ENCODE measurements at places on chromosomes 1 and 21.

- DNase-seq, result peak; percentile 77
Observed at GRCh38 chr1:34162852-34163766, 1.9 kb downstream of the CSMD2 start.

- peak; percentile 56 for DNase-seq
Observed at GRCh38 chr1:74504125-74504932, 8.1 kb downstream of the LRRC53 start.

GRCh38 chr1:115710859-115711624, 57.5 kb downstream of the CASQ2 start:
- DNase-seq, result no peak

- DNase-seq, result no peak
Observed at GRCh38 chr1:154186177-154186576, 5.7 kb downstream of the TPM3 start.

GRCh38 chr1:218614031-218614430, 268.9 kb downstream of the TGFB2 start:
- DNase-seq, result no peak

DNA sequence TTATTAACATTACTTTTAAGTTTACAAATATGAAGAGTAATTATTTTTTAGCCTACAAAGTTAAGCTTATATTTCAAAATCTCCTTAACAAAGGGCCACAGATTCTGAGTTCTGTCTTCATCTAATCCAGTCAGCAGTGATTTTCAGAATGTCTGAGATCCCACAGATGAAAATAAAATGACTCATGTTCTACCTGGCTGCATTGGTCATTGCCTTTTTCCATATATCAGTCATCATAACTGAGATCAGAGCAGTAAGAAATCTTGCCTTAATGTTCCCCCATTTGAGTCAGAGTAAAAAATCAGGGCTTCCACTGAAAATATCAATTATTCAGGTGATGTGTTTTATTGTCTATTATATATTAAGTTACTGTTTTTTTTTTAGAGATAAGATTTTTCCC, 416.1 kb downstream of the MRPL39 start:
- DNase-seq, result no peak

DNA sequence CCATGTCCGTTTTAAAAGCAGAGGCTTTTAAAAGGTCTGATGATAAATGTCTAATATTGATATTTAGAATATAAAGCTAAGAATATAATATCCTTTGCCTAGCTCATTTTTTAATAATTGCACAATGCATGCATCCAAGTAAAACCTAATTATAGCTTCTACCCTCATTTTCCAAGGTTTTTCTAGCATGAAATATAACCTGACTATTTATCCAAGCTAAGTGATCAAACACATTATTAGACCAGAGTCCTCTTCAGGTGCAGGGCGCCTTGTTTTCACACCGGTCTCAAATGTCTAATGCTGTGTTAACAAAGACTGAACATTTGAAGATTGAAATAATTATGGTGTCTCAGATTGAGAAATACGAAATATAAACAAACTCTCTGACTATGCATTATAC, 648.9 kb upstream of the CXADR start:
- no peak for DNase-seq

DNA sequence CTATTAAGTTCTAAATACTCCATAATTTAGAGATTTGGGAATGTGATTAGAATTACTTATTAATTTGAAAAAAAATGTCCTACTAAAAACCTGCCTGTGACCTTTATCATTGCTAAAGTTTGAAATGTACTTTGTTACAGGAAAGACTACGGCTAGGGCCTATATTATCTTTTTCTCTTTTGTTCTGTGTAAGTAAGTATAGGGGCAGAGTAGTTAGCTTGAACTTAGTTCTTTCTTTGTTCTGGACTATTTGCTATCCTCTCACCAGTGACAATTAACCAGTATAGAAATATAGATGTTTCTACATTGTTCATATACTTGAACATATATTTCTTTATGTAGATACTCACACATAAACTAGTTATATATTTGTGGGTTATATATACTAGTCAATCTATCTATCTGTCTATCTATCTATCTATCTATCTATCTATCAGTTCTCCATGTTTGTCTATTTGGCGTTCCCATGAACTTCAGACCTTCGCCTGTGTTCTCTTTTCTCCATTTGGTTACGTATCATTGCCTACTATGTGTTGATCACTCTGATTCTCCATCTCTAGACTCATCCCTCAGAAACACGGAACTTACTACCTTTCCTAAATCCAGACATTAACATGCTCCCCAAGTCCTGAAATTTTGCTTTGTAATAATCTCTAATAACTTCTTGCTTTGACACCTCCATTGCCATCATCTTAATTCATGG, 3.3 kb downstream of the PTPRC start:
- no peak for DNase-seq

DNA sequence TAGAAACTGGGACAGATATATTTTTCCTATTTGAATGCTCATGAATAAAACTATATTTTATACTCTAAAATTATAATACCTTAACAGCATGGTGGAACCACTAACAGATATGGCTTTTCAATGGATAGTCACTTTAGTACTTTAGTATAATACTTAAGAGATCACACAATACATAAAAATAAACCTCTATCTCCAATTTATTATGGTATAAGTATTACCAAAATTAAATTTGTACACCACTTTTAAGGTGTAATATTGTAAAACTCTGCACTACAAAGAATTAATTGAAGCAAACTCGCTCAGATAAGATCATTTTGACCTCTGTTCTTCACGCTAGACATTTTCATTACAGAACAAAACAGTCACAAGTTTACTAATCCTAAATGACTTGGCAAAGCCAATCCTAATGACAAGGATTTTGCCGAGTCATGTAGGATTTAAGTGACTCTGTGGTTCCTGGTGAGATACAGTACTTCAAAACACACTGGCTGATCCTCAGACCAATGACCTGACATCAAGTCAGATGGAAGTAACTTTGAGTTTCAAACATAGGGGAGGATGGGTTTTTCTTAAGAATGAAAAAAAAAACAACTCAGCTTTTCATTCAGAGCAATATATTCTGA, 200.6 kb downstream of the SMYD3 start:
- no peak for DNase-seq

- DNase-seq, result no peak
Observed at GRCh38 chr1:170664828-170665612, 1.1 kb downstream of the PRRX1 start.

DNA sequence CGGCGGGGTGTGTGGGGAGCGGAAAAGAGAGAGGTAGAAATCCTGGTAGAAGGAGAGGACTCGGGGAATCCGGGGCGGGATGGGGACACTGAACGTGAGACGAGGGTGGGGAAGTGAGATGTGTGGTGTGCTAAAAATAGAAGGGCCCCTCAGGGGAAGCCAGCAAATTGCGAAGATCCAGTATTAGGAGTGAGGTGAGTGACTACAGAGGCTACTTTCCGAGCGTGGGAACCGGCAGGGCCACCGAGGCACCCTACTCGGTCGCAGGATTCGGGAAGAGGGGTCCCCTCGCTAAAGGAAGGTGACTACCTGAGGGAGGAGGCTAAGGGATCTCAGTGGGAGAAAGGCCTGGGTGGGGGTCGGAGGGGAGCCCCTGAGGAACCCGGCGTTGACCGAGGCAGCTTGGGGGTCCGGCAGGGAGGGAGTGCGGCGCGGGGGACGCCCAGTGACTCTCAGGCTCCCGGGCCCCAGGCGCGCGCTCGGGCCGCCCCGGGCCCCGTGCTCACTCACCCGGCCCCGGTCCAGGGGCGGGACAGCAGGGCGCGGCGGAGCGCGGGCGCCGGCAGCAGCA, 318 bp downstream of the ALDH4A1 start:
- no peak for DNase-seq

- DNase-seq, result no peak
Observed at GRCh38 chr1:175708787-175709186, 34.6 kb downstream of the TNR start.

DNA sequence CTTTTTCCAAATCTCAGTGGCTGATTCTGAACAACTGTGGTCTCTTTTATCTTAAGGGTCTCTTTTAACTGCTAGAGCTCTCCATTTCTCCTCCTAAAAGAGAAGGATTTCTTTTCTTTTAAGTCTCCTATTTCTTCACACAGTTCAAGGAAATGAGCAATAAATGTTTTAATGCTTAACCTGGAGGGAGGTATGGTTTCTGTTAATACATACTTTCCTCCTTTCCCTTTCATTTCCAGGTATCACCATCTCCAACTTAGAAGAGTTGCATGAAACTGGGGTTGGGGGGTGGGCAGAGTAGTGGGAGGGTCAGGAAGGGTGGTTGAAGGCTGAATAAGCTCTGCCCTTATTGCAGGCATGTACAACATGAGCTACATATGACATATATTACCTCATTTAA, 31.4 kb downstream of the HSD3B2 start:
- no peak for DNase-seq

GRCh38 chr1:59833991-59834390, 19.2 kb downstream of the HOOK1 start:
- DNase-seq, result no peak

DNA sequence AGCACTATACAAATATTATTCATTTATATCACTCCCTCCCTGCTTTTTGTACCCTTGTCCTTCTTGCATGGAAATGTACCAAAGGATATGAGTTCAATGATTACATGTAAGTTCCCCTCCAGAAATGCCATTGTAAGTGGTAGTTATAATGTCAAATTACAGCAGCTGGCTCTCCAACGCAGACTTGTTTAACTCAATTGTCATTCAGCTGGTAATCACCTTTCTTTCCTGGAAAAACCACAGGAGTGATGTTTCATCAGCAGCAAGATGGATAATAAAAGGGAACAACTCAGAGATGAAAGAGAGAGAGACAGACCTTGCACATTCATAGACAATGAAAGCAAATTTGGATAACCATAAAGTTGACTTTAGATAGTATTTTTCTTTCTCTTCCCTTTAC, 578.6 kb upstream of the PBX1 start:
- no peak for DNase-seq

DNA sequence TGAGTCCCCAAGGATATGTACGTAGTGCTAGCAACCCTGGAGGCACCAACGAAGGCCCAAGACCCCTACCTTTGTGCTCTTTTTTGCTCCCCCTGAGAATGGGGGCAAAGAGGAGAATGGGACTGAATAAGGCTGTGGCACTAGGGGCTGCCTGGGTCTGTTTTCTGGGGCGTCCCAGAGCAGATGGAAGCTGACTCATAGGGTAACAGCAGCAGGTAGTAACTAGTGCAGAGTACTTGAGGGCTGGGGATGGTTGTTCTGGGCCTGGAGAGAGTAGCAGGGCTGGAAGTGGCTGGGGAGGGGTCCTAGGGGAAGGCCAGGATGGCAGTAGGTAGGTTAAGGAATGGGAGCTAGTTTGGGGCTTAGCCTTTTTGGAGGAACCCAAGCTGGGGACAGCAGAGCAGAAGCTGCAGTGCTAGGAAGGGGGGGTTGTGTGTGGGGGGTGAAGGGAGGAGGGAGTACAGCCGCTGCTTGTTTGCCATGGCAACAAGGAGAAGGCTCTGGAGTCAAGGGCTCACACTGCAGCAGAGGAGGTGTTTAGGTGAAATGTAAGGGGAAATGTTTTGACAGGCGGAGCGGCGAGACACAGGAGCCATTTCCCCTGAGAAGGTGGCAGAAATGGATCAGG, 1.8 kb downstream of the NCDN start:
- no peak for DNase-seq

GRCh38 chr1:36707221-36707620, 224.5 kb upstream of the CSF3R start:
- DNase-seq, result no peak

DNA sequence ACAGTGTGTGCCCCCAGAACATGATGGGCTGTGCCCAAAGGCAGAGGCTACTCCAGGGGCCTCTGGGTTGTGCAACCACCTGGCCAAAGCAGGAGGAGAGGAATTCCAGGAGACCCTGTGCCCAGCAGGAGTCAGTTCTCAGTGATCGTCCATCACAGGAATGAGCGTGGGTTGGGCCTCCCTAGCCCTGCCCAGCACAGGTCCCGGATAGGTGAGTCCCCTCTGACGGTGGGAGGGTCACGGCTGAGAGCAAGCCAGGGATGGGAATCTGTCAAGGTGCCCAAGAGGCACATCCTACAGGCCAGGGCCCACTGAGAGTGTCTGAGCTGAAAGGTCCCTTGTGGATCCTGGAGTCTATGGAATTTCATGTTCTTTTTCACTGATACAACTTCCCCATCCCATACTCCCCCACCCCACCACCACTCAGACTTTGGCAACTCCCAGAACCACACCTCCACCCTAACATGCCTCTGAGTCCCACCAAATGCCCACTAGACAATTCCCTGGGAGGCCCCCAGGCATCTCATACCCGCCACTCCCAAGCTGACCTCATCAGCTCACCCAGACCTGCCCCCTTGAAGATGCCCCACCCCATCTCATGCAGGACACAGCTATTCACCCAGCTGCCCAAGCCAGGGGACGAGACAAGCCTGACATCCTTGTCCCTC, 3.1 kb downstream of the GJB4 start:
- no peak for DNase-seq

DNA sequence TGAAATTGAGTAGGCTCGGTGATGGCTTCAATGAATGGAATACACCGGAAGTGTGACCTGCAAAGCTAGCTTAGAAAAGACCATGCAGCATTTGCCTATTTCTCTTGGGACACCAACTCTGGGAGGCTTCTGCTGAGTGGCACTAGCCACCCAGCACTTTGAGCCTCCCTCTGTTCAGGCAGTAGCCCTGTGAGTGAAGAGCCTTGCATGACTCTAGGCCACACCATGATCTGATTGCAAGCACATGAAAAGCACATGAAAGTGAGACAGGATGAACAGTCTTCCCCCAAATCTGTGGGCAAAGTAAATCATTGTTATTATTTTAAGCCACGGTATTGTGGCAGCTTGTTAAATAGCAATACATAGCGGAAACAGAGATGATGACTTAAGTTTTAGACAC, 2.8 kb downstream of the CD48 start:
- no peak for DNase-seq

DNA sequence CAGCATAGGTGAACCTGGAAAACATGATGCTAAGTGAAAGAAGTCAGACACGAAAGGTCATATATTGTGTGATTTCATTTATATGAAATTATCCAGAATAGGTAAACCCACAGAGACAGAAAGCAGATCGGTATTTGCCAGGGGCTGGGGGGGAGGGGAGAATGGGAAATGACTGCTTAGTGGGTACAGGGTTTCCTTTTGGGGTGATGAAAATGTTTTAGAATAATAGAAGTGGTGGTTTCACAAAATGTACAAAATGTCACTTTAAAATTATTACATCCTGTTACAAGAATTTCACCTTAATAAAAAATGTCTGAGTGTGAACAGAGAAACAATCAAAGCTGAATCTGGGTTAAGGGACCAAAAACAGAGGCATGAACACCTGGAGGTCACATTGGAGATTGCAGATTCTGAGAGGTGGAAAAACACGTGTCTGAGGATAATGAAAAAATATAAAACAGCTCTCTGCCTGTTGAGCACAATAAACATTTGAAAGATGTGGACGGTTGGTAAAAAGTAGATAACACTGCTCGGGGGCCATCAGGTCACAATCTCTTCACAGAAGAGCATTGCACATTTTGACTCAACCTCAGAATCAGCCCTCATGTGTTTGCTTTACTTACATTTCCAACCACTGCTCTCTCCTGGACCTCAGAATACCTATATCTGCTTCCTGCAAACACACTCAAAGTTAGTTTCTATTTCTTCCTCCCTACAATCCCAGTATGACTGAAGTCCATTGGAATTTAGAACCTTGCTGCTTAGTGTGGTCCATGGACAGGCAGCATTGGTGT, 3.2 kb downstream of the SLAMF6 start:
- DNase-seq, result no peak

- no peak for DNase-seq
Observed at GRCh38 chr1:221078260-221078965, 199.2 kb downstream of the HLX start.

- no peak for DNase-seq
Observed at GRCh38 chr1:93001893-93002292, 40.6 kb upstream of the DIPK1A start.
